ENCODE measurements at places on chromosomes 4 and X. TPM values are rescaled to one million over a fixed set of nuclear protein-coding genes. Genes with fewer than 3 reads are reported as not detected.

DNA sequence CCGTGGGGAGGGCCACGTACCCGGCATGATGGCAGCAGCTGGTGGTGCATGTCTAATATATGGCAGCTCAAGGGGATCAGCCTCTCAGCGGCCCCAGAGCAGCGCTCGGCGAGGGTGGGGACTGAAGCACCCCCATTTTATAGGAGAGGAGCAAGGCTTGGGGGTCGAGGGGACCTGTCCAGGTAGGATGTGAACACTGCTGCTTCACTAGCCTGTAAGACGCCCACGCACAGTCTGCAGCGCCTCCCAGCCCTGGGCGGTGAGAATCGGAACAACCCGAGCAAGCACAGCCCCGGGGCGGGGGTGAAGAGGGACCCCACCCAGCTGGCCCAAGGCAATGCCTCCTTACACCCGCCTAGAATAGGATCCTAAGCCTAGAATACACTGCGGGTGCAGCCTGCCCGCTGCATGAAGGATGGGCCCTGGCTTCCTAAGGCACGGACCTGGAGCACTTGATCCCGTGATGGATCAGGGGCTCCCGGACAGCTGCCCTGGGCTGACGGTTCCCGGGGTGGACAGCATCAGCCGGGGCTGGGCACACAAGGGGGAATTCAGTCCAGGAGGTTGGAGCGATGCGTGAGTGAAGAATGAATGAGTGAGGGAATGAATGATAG, 17.6 kb downstream of the ADRA2C start:
- no peak for DNase-seq

DNA sequence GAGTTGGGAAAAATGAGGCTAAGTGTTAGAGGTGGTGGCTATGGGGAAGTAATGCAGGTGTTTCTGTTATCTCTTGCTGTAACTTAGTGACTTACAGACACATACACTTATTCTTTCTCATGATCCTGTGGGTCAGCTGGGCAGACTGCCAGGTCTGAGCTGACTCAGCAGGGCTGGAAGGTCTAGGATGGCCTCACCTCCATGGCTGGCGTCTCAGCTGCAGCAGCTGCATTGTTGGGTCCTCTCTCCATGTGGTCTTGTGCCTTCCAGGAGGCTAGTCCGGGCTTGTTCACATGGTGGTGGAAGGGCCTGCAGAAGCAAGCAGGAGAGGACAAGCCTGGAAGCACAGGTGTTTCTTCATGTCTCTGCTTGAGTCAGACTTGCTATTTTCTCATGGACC, 172.7 kb downstream of the NHS start:
- DNase-seq, result peak; percentile 92

- peak; percentile 55 for DNase-seq
Observed at GRCh38 chrX:12138361-12139313, at the start of gene FRMPD4. Gene FRMPD4 (plus strand): TSS chrX:12138473. CDS start chrX:12138972, 499 bp downstream.

DNA sequence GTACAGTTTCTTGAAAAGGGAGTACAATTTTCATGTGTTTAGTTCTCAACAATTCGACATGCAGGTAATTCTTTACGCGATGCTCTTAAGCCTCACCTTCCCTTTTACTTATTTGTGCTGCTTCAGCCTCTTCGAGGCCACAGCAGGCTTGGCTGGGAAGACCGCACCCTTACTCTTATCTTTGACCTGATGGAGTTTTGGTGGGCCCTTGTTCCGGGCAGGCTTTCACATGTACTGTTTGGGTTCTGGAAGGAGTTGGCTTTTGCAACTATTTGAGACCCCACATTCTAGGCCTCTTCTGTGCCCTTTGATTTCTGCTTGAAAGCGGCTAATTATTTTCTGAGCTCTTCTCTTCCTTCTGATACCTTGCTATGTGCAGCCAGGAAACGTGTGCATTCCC, 60.2 kb downstream of the FAM193A start:
- DNase-seq, result no peak

The CSAG3 gene
- total RNA-seq, result not detected

GRCh38 chr4:139763205-139763604, 97.6 kb downstream of the MGST2 start:
- no peak for DNase-seq
